ENCODE measurements at places on chromosomes 6 and 20.

GRCh38 chr20:44714701-44715498 is at the start of gene CCN5:
Gene CCN5, plus strand, starts transcription at chr20:44715369. Its CDS starts 22 bp downstream, at chr20:44715391.
- DNase-seq: no peak

DNA sequence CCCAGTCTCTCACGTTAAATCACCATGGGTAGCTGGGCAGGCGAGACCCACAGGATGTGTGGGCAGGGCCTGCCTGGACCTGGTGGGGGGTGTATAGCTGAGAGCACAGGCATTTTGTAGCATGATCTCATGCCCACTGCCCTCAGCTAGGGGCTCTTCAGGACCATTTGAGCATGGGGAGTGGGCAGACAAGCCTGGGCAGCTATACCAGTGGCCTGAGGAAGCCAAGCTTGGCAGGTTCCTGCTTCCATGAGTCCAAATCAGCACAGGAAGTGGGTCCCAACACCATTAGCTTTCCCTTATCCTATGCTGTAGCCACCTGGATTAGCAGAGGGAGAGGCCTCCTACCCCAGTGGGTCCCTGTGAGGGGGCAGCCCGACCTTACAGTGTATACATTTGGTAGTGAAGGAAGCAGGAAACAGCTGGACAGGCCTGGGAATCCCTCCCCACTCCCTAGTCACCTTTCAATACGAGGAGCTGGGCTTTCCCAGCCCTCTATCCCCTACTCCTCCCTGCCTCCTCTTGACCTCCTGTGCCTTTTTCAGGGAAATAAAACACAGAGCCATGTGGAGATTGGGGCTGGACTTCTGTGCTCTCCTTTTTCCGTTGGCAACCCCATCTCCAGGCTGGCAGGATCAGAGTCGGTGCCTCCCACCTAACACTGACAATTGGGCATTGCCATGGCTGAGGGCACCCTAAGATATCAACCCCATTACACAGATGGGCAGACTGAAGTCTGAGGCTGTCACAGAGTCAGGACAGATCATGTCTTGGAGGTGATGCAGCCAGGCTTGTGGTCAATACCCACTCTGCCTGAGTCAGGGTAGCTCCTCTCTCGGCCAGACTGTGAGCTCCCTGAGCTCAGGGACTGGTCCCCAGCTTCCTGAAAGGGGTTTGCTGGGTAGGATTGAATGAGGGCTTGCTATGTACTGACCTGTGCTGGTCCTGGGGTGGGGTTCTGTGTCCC is 59.8 kb downstream of the MRPL14 start:
- DNase-seq: no peak

DNA sequence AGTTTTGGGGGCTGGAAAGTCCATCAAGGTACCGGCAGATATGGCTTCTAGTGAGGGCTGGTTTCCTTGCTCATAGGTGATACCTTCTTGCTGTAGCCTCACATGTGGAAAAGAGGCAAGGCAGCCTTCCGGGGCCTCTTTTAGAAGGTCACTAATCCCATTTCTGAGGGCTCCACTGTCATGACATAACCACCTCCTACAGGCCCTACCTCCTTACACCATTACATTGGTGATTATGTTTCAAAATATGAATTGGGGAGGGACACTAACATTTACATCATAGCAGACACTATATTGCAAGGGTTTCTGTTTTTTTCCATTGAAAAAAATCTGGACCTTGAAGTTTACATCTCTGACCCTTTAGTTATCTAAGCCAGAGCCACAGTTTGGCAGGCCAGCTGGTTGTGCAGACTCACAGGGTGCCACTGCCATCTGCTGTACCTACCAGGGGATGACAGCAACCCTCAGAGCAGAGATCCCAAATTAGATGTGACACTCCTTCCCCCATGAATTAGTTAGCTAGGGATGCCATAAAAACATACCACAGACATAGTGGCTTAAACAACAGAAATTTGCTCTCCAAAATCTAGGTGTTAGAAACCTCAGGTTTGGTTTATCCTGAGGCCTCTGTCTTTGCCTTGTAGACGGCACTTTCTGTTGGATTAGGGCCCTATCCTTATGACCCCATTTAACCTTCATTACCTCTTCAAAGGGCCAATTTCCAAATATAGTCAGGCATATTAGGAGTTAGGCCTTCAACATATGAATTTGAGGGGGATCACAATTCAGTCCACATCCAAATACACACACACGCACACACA is 166.4 kb upstream of the RNF217 start:
- DNase-seq: no peak

- no peak for DNase-seq
These were observed 18.0 kb upstream of the DEFB129 start for GRCh38 chr20:208942-209566.
